ENCODE measurements at places on chromosomes 5 and 9.

GRCh38 chr9:81396528-81396927 lies 292.8 kb downstream of the TLE1 start:
- no peak for DNase-seq

DNA sequence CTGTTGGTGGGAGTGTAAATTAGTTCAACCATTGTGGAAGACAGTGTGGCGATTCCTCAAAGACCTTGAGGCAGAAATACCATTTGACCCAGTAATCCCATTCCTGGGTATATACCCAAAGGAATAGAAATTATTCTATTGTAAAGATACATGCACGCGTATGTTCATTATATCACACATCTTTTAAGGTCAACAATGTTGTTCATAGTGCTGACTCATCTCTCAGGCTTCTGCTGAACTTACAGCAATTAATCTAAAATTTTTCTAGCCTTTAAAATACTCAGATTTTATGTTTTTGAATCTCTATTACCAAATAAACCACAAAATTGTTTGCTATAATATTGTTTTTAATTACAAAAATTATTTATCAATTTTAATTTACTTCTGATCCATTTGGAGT lies 38.8 kb upstream of the ZNF618 start:
- DNase-seq = no peak

DNA sequence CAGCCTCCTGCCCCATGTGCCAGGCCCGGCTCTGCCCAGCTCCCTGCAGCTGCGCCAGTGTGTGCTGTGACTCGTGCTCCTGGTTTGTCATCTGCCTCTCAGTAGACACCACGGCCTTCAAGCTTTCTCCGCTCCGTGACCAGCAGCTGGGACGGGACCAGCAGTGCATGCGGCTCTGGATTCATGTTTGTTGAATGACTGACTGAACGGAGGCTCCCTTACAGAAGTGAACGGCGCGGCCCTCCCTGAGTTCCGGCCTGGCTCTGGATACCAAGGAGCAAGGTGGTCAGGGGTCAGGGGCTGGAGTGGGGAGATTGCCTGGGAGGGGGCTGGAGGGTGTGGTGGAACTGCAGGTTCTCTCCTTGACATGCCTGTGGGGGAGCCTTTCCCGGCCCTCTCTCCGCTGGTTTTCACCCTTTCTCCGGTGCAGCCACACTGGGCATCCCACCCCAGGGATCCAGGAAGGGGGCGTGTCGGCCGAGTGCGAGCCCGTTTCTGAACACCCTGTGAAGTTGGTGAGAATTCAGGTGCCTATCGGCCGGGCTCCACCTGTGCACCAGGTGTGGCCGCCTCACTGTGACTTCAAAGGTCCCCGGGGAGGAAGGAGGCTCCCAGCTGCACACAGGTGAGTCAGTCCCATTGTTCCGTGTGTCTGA lies 11.1 kb upstream of the CEP72 start:
- DNase-seq = no peak

DNA sequence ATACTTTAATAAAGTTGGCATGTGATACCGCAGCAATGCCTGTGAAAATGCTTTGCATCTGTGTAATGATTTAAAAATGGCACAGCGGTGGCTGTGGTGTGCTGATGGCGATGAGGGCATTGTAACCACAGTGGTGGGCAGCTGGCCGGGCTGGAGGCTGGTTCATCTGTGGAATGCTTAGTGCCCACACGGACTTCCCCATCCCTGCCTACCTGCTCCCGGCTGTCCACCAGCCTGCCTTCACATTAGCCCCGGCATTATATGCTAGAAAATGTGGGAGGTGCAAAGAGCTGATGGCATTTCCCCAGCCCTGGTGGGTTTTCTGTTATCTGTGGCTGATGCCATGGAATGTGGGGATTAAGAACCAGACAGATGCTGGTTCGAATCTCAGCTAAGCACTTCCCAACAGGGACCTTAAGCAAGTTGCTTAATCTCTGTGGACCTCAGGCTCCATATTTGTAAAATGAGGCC lies 2.9 kb upstream of the NDST1 start:
- no peak for DNase-seq

DNA sequence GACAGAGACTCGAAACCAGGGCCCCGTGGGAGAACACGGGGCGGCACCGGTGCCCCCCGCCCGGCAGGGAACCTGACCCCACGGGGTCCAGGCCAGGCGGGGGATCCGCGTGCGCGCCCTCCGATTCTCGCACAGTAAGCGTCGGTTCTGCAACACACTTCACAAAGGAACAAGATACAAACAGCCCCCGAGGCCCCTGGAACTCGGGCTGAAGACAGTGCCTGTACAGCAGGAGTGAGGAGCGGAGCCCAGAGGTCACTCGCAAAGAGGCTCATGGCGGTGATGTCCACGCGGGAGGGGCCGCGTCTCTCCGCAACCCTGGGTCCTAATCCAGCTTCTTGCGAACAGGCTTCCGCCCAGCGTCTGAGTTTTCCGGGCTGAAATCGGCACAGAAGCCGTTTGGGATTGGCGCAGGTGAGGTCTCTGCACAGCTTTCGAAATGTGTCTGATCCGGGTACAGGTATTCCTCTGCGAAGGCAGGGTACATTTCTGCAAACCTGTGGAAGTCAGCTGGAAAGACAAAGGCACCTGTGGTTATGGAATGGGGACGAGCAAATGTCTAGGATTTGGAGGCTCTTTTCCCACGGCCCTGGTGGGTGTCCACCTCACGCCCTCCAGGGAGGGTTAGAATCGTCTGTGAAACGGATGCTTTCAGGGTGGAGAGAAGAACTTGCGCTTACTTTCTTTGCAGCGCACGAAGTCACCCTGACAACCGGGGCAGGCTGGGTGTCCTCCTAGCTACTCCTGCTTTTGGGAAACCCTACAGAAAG lies 18.3 kb upstream of the SLC6A3 start:
- DNase-seq = no peak

- no peak for DNase-seq
Measured at GRCh38 chr9:113695440-113695851, 180.7 kb upstream of the ZNF618 start.

- no peak for DNase-seq
Measured at GRCh38 chr5:123856766-123857165, 344.8 kb downstream of the CSNK1G3 start.

DNA sequence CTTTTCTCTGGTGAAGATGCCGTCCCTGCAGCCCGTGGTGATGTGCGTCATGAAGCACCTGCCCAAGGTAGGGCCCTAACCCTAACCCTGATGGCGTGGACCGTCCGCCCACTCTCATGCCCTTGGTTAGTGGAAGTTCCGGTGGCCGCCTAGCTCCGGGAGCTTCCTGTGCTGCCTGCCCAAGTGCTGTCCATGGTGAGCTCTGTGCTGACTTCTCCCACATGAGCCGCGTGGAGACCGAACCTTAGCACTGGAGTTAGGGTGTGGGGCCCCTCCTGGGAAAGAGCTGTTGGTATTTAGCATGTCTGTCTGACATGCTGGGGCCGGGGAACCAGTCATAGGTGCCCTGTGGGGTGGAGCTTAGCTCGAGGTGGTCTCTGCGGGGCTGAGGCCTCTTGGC lies 1.2 kb downstream of the NELFB start:
- DNase-seq = no peak

DNA sequence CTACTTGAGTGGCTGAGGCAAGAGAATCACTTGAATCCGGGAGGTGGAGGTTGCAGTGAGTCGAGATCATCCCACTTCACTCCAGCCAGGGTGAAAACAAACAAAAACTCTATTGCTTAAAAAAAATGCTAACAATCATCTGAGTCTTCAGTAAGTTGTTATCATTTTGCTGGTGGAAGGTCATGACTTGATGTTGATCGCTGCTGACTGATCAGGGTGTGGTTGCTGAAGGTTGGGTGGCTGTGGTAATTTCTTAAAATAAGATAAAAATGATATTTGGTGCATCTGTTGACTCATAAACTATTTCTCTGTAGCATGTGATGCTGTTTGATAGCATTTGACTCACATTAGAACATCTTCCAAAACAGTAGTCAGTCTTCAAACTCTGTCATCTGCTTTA lies 349.4 kb upstream of the PAPPA start:
- no peak for DNase-seq

- no peak for DNase-seq
Measured at GRCh38 chr5:55634209-55634805, 77.8 kb downstream of the SLC38A9 start.

- DNase-seq = no peak
Measured at GRCh38 chr5:89560696-89561095, 677.7 kb upstream of the MEF2C start.

DNA sequence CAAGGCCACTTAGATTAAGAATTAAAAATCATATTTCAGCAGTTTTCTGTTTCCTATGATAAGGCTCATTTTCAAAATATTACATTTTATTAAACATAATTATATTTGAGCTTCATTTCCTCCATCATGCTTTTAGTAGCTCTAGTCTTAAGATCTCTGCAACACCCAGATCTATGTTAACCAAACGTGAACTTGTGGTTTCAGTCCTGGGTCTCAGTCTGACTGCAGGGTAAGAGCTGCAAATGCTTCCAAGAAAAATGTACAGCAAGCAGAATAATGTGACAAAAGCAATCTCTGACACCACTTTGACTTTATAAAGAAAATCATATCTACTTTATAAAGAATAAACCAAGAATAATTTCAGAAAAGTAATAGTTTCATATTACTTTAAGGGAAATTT lies 512.4 kb downstream of the SEMA5A start:
- DNase-seq = no peak

DNA sequence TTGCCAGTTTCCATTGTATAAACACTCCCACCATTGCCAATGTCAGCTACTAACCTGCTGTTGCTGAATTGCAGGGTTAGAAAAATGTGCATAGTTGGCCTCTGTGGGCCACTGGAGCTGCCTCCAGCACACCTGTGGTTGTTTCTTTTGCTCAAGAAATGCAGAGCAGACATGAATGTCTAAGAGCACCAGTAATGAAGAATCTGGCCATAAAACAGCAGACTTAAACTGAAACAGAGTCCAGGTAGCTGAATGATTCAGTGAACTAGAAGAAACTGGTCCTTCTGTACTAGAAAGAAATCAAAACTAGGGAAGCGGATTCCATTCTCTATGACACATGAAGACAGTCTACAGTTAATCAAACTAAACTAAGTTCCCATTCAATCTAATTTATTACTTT lies 48.2 kb downstream of the NUDT12 start:
- DNase-seq = no peak

DNA sequence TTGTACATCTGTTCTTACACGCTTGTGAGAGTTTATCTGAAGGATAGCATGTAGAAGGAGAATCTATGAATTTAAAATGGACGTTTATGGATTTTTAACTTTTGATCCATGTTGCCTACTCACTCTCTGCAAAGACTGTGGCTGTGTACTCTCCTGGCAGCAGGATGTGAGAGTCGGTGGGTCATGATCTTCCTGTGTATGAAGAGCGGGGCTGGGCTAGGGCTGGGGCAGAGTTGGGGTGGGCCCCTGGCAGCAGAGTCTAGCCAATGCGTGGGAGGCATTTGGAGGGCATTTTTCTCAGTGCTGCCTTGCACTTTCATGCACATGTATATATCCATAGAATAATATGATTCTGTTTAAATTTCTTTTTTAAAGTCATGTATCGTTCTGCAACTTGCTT lies 24.0 kb upstream of the DAB2IP start:
- DNase-seq = no peak

GRCh38 chr5:6718161-6718681 lies 5.0 kb downstream of the TENT4A start:
- no peak for DNase-seq

DNA sequence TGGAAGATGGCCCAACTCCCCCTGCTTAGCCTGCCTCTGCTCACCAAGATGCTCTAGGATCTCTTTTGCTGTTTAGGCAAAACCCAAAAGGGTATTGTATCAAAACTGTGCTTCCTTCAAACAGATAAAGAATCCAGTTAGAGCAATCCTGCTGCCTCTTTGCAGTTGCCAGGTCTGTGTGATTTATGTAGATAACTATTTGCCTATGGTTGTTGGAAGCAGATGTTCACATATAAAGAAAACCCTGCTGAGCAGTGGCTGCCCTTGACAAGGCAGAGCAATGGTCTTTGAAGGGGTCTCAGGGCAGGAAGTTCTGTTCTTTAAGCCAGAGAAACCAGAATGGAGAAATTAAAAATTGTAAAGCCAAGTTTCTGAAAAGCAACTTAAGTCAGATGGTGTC lies 68.6 kb downstream of the LRRC70 start:
- no peak for DNase-seq

DNA sequence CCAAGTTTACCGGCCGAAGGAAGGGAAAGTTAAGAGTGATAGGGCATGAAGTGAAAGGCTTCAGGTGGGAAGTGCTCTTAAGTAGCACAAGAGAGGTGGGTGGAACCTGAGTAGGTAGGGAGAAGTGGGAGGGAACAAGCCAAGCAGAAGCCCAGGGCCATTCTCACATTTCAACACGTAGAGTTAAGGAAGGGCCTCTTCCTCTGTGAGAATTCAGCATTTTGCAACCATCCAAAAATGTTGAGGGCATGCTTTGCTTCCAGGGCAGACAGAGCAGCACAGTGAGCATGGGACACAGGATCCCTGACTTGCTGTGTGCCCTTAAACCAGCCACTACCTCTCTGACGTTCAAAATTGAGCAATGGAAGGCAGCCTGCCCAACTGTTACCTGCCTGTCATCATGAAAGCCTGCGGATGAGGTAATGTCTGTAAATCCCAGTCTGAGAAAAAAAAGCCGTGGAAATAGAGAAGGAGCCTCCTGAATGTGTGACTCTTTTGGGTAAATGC lies 3.3 kb downstream of the CYFIP2 start:
- DNase-seq = no peak

- no peak for DNase-seq
Measured at GRCh38 chr9:115350548-115350947, 232.6 kb upstream of the TNC start.

DNA sequence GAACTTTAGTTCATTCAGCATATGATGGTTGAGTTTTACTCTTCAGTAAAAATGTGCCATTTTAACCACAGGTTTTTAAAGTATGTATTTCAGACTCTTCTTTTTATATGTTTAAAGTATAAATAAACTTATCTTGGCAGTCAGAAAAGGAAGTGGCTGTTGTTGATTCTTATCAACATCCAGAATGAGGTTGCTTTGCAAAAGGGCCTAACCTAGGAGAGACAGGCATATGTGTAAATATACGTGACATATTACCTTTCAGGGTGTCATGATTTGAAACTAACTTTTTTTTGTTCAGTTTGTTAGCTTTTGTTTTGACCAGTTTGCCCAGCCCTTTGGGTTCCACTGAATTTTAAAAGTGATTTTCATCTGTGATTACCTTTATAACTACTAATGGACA lies 7.4 kb downstream of the SMARCA2 start:
- DNase-seq = no peak

DNA sequence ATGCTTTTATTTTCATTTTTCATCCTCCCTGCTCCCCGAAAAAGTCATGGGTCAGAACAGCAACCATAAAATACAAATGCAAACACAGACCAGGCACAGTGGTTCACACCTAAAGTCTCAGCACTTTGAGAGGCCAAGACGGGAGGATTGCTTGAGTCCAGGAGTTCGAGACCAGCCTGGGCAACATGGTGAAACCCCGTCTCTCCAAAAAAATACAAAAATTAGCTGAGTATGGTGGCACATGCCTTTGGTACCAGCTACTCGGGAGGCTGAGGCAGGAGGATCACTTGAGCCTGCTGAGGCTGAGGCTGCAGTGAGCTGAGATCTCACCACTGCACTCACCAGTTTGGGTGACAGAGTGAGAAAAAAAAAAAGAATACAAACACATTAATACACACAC lies 60.3 kb downstream of the ARHGEF37 start:
- no peak for DNase-seq
